NCI-H187 (cell line): ENCODE measurements at places on chromosomes 3 and 15.

GRCh38 chr3:16512435-16513140 is 911 bp downstream of the RFTN1 start:
- DNase-seq = no peak

DNA sequence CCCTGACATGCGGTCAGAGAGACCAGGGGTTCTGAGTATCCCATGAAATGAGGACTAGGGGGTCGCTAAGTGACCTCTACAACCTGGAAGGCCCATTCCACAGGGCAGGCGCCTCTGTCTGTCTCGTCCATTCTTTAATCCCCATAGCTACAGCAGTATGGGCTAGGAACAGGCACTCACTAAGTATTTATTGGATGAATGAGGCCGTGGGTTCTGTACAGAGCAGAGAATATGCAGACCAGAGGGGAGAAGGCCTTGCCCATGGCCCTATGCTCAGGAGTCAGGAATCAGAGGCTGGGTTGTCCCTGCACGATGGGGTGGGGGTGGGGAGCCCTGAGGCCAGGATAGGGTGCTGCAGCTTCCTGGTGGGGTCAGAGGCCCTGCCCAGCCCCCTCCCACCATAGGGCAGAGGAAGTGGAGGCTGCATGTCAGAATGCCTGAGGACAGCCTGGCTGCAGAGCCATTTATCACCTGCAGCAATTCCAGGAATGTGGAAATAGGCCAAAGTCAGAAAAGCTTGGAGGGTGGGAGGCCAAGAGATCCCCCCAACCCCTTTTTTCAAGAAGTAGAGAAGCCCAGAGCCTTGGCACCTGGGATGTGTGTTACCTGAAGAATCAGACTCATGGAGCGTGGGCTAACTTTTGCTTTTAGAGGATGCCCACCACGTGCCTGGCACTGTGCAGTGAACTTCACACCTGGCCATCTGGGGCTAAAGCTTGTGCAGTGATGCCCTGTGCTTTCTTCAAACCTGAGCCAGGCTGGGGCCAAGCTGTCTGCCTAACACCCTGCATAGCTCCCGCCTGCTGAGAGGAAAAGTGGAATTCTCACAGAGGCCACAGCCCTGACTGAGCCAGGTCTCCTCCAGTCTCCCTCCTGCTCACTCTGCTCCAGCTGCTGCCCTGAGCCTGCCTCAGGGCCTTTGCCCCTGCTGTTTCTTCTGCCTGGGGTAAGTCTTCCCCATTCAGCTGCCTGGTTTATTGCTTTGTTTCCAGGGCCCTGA is 109.4 kb downstream of the WNT7A start:
- no peak for DNase-seq

- no peak for DNase-seq
These were observed 131.8 kb upstream of the MCTP2 start for GRCh38 chr15:94099574-94099960.

DNA sequence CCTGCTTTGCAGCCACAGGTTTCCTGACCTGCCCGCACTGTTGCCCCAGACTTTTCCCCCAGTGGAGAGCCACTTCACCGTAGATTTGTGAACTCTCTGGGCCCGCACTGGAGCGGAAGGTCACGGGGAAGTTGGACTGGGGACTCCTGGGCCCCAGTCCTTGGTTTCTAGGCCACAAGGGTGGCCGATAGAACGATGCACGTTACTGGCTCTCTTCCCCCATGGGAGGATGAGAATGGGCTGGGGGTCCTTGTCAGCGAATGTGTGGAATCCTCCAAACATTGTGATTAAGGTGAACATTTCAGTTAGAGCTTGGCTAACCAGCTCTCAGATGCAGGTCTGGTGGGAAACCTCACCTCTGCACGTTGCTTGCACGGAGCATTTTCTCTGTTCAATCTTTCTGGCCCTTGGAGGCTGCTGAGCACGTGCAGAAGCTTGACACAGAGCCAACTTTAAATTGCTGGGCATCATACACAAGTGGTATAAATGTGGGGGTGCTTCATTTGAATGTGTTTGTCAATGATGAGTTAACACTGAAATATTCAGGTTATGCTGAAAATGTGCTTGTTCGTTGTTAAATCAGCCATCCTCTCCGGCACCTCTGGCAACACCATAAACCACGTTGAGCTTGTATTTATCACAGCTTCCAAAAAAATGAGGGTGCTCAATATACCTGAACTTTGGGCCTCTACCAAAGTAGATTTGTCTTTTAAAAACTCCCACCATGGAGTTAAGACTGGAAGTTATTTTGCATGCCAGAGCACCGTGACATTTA is 976 bp downstream of the DIS3L start:
- DNase-seq = no peak

- no peak for DNase-seq
These were observed 483.5 kb downstream of the GABRG3 start for GRCh38 chr15:27454281-27455075.

DNA sequence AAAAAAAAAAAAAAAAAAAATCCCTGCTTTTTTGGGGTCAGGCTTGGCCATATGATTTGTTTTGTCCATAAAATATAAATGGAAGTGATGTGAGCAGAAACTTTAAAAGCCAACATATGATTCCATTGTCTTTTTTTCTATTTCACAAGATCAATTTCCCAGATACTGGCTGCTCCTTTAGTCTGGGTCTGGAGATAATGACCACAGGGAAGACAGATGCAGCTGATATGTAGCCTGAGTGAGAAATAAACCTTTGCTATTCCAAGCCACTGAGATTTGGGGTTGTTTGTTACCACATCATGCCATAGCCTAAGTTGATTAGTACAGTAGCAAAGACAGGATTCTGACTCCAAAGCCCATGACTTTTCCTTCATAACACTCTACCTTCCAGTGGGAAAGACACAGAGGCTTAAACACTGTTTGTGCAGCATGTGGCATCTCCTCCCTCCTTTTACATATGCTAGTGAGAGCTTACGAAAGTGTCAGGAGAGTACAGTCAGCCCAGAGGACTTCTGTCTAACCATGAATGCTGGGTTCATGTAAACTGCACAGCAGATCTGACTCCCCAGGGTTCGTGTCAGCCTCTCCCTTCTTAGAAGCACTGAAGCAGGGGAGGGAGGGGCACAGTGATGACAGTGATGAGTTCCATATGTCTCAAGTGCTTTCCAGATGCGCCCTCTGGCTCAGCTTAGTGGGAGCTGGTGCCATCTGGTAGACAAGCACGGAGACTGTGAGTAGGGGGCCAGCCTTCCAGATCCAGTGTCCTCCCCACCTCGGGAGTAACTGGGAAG is 36.7 kb upstream of the SLC7A14 start:
- DNase-seq = peak; percentile 67

GRCh38 chr15:94417501-94418293 is 186.3 kb downstream of the MCTP2 start:
- DNase-seq = no peak

- DNase-seq = no peak
These were observed 236.6 kb downstream of the PLCL2 start for GRCh38 chr3:17121336-17121735.

- no peak for DNase-seq
These were observed 132.5 kb downstream of the DLG1 start for GRCh38 chr3:197165890-197166289.

GRCh38 chr3:46141813-46142212 is 66.3 kb downstream of the CCR1 start:
- DNase-seq = no peak

DNA sequence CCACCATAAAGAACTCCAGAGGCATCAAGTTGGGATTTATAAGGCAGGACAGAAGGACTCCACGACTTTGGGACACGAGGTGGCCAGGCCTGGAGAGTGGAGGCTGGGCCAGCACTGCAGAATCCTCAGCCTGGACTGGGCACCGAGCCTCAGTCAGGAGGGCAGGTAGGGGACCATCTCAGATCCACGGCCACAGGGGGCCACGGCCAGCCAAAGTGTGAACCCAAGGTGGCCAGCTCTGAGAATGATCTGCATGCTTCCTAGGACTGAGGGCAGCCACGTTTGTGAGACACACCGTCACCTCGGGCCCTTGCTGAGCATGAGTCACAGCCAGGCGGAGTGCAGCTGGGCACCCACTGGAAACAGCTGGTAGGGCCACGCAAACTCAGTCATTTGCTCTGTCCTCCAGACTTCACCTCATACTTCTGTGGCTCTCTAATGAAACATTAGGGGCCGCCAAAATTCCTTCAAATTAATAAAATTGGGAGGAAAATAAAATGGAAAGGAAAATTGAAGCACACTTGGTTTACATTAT is 65.8 kb downstream of the CTNNB1 start:
- DNase-seq = no peak

DNA sequence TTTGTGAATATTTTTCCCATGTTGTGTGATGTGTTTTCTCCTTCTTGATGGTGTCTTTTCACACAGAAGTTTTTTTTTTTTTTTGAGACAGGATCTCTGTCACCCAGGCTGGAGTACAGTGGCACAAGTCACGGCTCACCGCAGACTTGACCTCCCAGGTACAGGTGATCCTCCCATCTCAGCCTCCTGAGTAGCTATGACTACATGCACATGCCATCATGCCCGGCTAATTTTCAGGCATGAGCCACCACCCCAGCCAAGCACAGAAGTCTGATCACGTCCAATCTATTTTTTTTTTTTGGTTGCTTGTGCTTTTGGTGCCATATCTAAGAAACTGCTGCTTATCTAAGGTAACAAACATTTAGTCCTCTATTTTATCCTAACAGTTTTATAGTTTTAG is 24.6 kb downstream of the TOMM70 start:
- no peak for DNase-seq

DNA sequence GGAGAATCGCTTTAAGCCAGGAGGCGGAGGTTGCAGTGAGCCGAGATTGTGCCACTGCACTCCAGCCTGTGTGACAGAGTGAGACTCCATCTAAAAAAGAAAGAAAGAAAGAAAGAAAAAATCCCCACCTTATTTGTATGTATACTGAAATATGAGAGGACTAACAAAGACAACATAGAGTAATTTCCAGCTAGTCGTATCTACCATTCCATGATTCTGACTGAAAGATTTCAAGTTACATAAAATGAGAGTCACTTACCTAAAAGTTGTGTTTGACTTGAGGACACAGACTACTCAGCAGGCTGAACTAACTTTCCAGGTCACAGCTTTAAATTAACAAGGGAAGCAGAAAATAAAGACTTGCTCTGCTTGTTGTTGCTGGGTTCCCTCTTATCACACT is 18.8 kb upstream of the PRKCI start:
- DNase-seq = no peak

DNA sequence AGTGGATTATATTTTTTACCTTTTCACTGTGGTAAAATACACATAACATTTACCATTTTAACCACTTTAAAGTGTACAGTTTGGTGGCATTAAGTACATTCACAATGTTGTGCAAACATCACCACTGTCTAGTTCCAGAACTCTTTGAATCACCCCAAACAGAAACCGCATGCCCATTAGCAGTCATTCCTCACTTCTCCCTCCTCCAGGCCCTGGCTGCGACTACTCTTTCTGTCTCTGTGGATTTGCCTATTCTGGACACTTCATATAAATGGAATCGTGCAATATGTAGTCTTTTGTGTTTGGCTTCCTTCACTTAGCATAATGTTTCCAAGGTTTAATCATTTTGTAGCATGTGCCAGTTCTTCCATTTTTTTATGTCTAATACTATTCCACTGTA is 409.8 kb downstream of the NTRK3 start:
- DNase-seq = no peak

GRCh38 chr15:51390966-51391422 is 49.5 kb downstream of the GLDN start:
- DNase-seq = no peak

DNA sequence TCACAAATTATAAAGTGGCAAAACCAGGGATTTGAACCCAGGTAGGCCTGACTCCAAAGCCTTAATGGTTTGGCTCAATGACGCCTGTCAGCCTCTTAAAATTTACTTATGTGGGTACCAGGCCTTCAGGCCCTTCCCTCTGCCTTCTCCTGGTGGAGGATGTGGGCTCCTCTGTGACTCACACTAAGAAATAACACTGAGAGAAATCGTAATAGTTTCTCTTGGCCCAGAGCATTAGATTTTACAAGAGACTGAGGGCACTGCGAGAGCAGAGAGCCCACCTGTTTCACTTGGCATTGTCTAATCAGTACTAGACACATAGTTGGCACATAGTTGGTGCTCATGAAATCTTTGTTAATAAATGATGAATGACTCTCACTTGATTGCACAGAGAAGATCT is 505.2 kb downstream of the SHQ1 start:
- no peak for DNase-seq

DNA sequence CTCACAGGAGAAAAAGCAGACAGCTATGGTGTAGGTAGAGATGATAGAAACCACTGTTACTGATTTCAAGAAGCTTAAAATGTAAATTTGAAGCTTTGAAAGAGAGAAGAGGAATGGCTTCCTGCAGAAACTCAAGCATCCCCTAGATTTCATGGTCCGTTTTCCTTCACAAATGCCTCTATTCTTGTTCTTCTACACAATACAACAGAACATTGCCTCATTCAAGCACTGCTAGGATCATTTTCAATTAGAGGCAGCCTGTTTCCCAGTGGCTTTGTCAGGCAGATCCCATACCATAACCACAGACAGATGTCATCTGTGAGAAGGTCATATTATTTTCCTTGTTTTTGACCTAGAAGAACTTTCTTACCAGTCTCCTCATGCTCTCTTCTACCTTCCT is 77.9 kb upstream of the SPRED1 start:
- no peak for DNase-seq

GRCh38 chr15:40115670-40116093 is 7.0 kb upstream of the BMF start:
- no peak for DNase-seq

DNA sequence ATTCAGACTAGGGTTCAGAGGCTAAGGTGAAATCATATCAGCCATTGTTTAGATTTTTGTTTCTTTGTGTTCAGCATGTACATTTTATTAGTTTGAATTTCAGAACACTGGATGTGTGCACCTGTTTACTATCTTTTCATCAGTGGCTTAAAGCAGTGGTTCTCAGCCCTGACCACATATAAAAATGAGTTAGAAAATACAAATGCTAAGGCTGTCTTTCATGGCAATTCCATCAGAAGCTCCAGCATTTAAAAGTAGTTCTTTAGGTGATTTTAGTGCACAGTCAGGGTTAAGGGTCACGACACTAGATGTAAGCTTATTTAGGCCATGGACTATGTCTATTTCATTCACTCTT is 213.5 kb downstream of the NECTIN3 start:
- DNase-seq = no peak

GRCh38 chr3:155647206-155647605 is 97.7 kb downstream of the PLCH1 start:
- DNase-seq = no peak

DNA sequence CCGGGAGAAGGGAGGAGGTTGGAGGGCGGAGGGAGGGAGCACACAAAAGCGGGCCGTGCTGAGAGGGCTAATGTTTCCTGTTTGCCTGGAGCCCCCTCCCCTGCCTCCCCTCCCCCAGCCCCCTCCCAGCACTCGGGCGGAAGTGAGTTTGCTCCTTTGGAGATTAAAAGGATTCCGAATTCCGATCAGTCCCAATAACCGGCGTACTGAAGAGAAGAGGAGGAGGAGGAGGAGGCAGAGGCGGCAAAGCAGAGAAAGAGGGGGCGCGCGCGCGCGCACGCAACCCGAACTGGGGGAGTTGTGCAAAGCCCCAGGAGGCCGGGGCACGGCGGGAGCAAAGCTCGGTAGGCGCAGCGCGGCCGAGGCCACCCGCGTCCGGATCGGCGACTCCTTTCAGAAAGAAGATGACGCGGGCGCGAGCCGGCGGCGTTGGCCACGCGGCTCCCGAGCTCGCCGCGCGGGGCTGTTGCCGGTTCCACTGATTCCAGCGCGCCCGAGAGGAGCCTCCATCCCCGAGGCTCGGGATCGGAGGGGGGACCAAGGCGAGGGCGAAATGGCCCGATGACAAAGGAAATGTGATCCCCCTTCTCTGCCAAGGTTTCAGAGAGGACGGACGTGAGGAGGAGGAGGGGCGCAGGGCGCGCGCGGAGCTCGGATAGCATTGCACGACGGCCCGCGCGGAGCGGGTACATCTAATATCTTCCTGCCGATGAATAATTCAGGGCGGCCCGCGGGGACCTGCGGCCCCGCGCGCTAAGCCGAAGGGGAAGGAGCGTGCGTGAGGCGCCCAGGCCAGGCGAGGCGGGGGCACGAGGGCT is 1.1 kb upstream of the TRIM71 start:
- DNase-seq = no peak
